Cortex of kidney (tissue), 1 donor: ENCODE measurements at places on chromosomes 13 and 19.

- DNase-seq: no peak
These were observed 265.1 kb upstream of the EDNRB start for GRCh38 chr13:78183732-78184131.

DNA sequence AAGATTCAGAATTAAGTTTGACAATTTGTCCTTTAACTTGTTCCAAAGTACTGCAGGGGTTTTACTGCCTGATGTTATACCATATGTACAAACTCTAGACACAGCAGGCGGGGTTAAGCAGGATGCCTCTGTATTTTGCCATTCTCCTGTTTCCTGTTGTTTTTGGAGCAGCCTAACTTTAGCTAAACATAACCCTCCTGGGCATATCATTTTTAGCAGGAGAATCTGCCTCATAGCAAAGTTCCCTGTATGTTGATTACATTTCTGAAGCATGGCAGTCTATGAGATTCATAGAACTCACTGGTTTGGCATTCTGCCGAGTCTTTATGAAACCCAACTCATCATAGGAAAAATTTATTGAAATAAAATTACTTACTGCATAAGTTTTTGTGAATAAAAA is 5.2 kb downstream of the LHFPL6 start:
- DNase-seq: no peak

GRCh38 chr19:18480006-18480691 is 41.7 kb downstream of the ELL start:
- DNase-seq: no peak

DNA sequence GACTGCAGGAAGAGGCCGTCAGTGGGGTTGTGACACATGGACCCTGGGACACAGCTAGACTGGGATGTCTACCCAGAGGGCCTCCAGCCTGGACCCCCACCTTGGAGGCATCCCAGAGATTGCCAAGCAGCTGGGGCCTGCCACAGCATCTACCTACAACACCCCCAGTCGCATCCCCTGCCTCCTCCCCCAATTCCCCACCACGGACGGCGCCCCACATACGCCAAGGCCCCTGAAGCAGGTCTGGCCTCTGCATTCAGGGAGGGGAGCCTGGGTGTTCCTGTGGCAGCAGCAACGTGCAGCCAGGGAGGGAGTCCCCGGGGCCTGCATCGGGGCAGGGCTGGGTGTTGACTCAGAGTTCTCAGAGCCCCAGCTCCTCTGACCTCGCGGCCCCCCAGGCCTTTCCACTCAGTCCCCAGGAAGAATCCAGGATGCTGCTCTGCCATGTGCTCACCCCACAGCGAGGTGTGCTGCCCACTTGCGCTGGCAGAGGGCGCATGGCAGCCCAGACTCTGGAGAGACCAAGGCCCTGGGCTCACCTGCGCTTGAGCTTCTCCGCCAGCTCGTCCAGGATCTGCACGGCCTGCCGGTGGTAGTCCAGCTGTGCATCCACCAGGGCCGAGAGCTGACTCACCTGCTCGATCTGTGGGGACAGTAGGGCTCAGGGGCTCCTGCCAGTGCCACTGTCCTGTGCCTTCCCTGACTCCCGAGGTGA is 19.6 kb downstream of the MPND start:
- no peak for DNase-seq

DNA sequence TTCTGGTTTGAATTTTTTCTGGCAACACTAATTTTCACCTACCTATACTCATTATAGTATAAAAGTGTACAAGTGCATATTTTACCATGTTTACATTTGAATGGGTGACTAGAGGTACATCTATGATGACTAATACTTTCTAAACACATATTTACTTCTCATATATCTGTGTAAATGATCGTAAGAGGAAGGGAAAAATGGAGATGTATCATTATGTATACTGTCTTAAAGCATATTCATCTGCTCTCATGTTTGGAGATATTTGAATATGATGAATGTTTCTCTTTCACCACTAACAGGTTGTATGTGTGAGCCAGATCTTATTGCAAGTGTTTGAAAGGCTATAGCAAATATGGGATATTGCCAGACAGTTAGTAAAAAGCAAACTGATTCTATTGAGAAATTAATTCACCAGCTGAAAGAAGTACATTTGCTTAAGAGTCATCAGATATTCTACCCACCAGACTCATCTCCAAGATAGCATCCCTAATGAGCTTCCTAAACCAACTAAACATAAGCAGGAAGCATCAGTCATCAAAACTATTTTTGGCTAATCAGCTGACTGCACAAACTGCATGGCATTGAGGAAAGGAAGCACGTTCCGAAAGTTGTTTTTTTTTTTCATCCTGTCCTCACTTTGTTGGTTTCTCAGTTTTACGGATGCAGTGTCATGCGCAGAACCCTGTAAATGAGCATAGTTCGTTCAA is 738.2 kb downstream of the GPC5 start:
- DNase-seq: no peak

DNA sequence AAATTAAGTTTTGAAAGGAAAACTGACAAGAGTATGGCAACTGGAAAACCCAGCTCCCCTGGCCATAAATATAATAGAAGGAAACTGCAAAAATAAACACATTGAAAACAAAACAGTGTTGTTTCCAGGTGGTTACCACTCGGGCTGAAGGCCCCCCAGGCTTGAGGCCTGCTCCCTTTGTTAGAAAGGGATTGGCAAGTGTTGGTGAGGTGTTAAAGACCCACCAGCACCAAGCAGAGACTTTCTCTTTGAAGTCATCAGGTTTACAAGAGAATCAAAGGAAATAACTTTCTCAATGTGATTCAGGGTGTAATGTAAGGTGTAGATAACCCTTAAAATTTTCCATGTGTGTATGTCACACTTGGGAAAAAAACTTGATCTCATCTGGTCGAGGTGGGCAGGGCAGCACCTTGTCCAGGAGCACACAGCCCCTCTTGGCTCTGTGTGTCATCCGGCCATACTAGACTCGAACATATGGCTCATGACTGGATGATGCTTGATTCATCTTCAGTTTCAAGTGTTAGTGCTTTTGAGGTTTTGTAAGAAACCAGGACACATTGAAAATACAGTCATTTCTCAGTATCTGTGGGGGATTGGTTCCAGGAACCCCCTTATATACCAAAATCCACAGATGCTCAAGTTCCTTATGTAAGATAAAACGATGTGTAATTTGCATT is 7.8 kb downstream of the ACTN4 start:
- DNase-seq: no peak

- DNase-seq: no peak
These were observed 46.8 kb downstream of the LATS2 start for GRCh38 chr13:21014502-21015170.

DNA sequence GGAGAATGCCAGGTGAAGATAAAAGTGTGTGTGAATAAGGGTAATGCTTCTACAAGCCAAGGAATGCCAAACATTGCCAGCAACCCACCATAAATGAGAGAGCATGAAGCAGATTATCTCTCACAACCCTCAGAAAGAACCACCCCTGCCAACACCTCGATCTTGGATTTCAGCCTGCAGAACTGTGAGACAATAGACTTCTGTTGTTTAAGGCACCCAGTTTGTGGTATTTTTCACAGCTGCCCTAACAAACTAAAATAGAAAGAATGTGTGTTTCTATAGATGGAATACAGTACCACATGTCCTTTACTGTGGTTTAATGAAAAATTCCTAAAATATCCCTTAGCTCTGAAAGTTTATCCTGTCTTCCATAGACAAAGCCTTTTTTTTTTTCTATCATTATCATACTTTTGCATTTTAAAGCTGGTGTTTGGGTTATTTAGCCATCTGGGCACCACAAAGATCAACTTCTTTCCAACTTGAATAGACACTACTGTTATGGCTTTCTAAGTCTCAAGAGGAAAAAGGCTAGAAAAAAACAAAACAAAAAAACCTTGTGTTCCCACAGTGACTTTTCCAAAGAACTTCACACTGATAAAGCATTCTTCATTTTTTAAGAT is 505.6 kb downstream of the KCTD12 start:
- DNase-seq: no peak
